Activated CD4-positive, alpha-beta T cell treated with anti-CD3 and anti-CD28 coated beads for 4 hours (primary cell): ENCODE measurements at places on chromosomes 1 and 21.

DNA sequence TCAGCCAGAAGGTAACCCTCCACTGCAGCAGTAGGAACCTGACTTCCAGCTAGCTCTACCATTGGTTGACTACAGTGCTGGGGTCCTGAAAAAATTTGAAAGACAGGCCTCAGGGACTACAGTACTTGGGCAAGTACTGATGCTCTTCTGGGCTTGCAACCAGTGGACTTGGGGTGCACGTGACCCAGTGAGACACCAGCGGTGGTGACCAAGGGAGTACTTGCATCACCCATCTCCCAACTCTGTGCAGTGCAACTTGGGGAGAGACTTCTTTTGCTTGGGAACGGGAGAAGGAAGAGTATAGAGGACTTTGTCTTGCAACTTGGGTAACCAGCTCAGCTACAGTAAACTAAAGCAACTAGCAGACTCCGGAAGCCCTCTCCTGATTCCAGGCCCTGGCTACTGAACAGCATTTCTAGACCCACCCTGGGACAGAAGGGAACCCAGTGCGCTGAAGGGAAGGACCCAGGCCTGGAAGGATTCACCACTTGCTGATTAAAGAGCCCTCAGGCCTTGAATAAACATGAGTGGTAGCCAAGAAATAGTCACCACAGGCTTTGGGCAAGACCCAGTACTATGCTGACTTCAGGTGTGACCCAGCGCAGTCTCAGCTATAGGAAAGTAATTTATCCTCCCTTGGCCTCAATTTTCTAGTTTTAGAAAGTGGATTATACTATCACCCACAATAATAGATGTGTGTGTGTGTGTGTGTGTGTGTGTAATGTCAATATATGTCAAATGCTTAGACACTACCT, 45.6 kb downstream of the TNNI3K start:
- no peak for DNase-seq

DNA sequence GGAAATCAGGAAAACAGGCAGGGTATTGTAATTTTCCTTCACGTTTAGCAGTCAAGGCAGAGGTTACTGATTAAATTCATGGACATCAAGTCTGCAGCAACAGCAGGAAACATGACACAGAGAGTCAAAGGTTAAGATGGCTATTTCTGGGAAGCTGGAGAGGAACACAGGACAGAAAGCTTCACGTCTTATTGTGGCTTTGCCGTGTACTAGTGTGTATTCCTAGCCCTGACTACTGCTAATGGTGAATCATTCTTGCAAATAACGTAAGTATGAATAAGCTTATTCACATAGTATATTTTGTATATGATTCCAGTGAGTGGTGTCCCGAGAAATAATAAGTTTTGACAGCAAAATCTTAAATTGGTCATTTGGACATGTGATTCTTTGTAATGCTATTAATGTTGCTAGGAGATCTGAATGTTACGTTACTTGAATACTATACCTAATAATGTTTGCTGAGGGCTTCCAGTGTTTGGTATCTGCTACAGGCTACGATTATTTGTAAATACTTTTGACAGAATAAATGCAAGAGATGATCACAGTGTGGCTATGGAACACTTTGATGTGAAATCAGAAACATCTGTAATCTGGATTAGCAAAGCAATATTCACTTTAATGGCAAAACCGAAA, 77.4 kb downstream of the DISP1 start:
- DNase-seq, result no peak

GRCh38 chr1:53413175-53414001, 45.8 kb upstream of the DMRTB1 start:
- DNase-seq, result peak; percentile 57

- no peak for DNase-seq
Observed at GRCh38 chr1:101314244-101314643, 77.4 kb downstream of the S1PR1 start.

- DNase-seq, result no peak
Observed at GRCh38 chr1:214360525-214361164, 79.7 kb downstream of the SMYD2 start.

DNA sequence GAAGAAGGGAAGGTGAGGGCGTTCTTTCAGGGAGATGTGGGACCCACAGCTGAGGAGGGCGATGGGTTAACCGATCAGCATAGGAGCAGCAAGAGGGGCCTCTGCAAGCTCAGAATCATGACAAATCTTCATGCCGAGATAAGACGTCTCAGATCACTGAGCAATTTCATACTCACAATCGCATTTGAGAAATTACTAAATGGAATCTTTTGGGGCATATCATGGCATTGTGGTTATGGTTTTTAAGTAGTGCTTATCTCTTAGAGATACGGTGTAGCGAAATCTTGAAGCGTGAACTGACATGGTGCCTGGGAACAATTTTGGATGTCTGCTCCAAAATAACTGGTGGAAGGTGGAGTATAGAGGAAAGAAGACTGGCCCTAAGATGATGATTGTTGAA, 6.2 kb downstream of the TNNT2 start:
- no peak for DNase-seq

GRCh38 chr1:115329965-115330364, 8.1 kb downstream of the NGF start:
- no peak for DNase-seq

DNA sequence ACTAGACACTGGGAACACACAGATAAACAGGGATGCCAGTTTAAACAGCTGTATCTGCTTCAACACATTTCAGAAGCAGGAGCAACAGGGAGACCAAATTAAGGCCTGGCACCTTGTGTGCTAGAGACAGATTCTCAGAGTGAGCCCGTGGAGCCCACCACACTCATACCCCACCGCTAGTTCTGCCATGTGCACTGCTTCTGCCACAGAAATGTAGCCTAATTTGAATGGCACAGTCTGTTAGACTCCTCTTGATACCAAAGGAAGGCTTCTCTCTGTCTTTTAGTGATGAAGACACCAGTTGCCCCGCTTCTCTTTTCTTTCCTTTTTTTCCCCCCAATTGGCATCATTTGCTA, 29.3 kb upstream of the ACP6 start:
- DNase-seq, result no peak

GRCh38 chr21:39082656-39083376, 100.4 kb downstream of the PSMG1 start:
- no peak for DNase-seq

DNA sequence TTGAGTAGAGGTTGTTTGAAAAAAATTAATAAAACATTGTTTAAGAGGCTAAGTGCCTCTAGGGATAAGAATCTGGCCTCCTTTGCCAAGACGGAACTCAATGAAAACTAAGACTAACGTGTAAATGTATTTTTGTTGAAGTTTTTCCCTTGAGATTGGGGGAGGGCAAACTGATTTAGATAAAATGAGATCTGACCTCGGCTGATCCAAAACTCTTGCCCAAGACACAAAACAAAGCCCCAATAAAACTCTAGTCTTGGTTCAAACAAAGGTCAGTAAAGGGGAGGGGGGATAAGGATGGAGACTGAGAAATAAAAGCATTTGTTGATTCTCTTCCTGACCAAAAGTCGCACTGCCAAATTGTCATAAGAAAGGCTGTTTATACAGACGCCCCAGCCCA, 134.8 kb upstream of the DPT start:
- no peak for DNase-seq

DNA sequence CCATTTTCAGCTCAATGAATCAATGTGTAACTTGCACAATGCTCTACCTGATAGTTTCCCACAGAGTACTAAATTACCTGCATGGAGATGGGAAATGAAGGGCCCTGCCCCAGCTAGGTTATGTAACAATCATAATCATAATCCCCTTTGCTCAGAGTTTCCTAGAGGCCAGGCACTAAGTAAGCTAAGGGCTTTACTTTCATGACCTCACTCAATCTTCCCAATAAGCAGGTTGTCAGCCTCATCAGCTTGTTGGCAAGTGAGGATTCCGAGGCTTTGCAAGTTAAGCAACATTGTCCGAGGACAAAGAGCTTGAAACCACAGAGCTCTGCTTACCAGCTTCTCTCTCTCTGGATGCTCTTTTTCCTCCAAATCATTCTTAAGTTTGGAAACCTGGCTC, 64.1 kb upstream of the NTPCR start:
- no peak for DNase-seq

GRCh38 chr1:93565496-93566206, 116.0 kb downstream of the BCAR3 start:
- DNase-seq, result no peak

DNA sequence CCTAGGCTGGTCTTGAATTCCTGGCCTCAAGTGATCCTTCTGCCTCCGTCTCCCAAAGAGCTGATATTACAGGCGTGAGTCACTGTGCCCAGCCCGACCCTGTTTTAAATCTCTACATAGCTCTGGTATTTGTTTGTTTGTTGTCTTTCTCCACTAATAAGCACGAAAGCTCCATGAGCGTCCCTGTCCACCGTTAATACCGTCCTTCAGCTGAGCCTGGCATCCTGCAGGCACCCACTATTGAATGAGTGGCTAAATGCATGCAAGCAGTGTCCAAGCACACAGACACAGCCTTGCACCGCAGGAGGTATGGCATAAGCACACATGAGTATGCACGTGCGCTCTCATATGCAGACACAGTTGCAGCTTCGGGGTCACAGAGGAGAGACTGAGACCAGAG, 4.5 kb upstream of the COL16A1 start:
- no peak for DNase-seq
